GM12865 (cell line): ENCODE measurements at places on chromosomes 4 and X.

DNA sequence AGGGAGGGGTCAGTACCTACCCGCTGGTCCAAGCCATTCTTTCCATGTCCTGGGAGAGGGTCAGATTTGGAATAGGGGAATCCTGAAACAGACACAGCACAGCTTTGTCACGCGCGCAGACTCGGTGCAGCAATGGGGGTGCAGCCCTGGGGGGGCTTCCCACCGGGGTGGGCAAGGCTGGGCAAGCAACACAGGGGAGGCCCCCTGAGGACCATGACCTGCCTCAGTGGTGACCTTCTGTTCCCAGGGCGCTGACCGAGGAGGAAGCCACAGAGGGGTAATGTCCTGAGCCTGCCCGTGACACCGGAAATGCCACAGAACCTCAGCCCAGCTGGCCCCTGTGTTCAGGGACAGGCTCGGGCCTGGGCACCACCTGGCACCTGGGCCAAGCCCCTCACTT lies 53.2 kb upstream of the AFAP1 start:
- DNase-seq = no peak

GRCh38 chrX:147119088-147119487 lies 304.5 kb upstream of the CXorf51A start:
- no peak for DNase-seq

DNA sequence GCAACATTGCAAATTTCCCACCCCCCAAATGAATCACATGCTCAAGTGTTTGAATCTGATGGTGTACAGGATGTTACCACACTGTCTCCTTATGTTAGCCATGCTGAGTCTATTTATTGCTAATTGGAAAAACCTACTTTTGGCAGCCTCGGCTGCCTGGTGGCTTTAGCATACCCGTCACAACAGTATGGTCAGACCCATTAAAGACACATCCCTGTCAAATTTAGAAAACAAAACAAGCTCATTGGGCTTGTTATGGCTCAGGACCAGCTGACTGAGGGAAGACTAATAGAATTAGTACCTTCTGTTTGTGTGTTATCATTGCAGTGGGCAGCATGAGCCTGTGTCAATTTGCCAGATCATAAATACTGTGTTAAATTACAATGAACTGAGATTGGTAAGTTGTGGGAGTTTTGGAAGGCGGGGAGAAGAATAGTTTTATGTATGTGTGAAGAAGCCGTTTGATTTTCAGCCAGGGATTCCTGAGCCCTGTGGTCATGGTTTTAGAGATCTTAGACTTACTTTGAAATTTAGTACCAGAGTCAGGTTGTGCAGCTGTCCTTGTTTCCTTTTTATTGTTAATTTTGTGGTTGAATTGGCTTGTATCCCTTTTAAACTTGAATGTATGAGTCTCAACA lies 66.8 kb downstream of the POLA1 start:
- DNase-seq = no peak

GRCh38 chr4:134650461-134650860 lies 448.9 kb upstream of the PABPC4L start:
- DNase-seq = no peak

- no peak for DNase-seq
Observed at GRCh38 chrX:7514871-7515599, 327.9 kb upstream of the VCX start.

DNA sequence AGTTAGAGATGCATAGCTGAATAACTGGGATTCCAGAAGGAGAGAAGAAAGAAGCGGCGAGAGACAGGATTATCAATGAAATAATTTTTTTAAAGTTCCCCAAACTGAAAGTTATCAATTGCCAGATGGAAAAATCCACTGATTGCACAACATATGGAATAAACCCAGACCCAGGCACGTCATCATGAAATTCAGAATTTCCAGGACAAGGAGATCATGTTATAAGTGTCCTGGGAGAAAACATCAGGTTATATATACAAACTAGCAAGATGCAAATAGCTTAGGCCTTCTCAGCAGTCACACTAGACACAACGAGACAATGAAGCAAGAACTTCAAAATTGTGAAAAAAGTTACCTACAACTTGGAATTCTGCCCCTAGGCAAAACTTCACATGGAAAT lies 200.0 kb downstream of the PALLD start:
- no peak for DNase-seq

GRCh38 chr4:82624819-82625218 lies 63.0 kb upstream of the TMEM150C start:
- DNase-seq = no peak

DNA sequence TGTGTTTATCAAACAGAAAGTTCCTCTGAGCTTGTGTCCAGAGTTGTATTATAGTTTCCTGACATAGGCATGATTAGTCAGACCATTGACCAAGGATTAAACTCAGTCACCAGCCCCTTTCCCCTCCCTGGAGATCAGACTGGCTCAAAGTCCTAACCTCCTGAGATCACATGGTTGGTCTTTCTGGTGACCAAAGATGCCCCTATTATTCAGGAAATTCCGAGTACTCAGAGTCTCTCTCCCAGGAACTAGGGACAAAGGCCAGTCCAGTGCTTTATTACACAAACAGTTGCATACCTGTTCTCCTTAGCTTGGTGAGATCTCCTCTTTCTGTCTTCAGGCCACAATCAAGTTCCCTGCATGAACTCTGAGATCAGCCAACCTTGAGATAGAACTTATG lies 14.5 kb upstream of the ENPP6 start:
- no peak for DNase-seq

DNA sequence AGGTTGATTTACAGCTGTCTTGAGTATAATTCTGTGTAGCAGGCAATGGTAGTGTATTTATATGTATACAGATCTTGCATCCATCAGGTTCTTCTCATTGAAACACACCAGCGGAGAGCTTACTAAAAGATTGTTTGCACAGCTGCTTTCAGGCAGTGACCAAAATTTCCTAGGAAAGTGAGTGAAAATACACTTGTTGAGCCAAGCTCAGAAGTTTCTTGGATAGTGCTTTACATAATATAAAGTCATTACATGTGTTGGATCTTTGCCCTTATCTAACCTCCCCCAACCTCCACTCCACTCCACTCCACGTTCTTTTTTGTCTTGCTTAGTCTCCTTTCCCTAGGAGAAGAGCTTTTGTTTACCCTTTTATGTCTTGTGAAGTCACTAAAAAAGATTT lies 34.1 kb downstream of the CNKSR2 start:
- no peak for DNase-seq

DNA sequence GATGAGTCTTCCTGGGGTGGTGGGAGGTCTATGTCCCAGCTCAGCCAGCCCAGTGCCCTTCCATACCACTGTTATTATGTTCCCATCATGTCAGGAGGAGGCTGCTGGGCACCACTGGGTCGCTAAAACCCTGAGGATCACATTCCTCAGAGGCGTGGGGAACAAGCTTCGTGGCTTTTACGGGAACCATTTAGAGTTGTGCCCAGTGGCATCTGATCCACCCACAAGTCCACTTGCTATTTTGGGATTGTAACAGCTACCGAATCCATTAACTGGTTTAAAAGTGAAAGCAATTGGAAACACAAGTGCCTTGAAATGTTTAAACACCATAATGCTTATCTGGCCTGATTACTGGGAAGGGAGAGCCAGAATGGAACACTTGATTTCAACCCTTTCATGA lies 13.1 kb upstream of the CCKAR start:
- no peak for DNase-seq

GRCh38 chr4:103754844-103755243 lies 35.1 kb upstream of the TACR3 start:
- DNase-seq = no peak

DNA sequence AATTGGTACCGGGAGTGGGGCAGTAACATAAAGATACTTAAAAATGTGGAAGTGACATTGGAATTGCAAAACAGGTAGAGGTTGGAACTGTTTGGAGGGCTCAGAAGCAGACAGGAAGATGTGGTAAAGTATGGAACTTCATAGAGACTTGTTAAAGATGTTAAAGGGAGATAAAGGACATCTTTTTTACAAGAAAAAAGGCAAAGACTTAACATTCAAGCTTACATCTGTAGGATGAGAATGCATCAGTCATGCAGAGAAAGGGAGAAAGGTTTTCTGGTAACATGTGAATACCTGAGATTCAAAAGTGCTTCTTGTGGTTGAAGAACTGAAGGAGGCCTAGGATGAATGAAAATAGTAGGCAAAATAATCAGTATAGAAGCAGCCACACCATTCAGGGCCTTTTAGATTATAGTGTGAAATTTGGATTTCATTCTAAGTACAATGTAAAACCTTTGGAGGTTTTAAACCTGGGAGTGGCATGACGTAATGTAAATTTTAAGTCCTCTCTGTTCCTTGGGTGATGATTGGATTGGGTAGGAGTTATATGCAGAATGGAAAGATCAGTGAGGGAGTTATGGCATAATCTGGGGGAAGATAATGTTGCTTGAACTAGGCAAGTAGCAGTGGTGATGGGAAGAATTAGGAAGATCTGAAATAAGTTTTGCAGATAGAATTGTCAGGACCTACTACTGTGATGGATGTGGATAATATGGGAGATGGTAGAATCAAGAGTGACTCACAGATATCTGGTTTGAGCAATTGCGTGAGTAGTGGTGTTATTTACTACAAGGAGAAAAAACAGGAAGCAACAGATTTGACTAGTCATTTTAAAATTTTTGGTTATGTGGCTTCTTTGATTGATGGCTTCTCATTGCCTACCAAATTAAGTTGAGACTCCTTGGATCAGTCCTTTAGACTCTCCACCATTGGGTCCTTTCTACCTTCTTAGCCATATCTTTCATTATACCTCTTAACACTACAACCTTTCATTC lies 138.7 kb downstream of the VSIG4 start:
- DNase-seq = no peak
